ENCODE measurements at places on chromosomes 11 and 22. TPM values are rescaled to one million over a fixed set of nuclear protein-coding genes. Genes with fewer than 3 reads are reported as not detected.

The CCDC86 gene
- 113 TPM for total RNA-seq

The CHORDC1 gene
- 83.5 TPM for total RNA-seq

The TSSK2 gene
- not detected for total RNA-seq

The APOBEC3H gene
- total RNA-seq = not detected

The RFPL3 gene
- total RNA-seq = not detected

The UBASH3B gene
- total RNA-seq = 55.6 TPM

The MRGPRE gene
- 0.10 TPM for total RNA-seq

The FAT3 gene
- total RNA-seq = 0.72 TPM

The SLC22A12 gene
- total RNA-seq = not detected

The NFRKB gene
- total RNA-seq = 15.8 TPM

The RAG2 gene
- not detected for total RNA-seq

The CDCA5 gene
- 75.2 TPM for total RNA-seq

The SYT13 gene
- 8.9 TPM for total RNA-seq

The C22orf31 gene
- not detected for total RNA-seq

The CSNK1E gene
- total RNA-seq = 91.4 TPM

The CYP2D6 gene
- total RNA-seq = 0.31 TPM

The ZW10 gene
- total RNA-seq = 14.6 TPM

The JAML gene
- total RNA-seq = not detected

Data from A549 treated with DMSO at 1 μM for 4 hours (cell line).